ENCODE measurements at places on chromosomes 6 and 20.

DNA sequence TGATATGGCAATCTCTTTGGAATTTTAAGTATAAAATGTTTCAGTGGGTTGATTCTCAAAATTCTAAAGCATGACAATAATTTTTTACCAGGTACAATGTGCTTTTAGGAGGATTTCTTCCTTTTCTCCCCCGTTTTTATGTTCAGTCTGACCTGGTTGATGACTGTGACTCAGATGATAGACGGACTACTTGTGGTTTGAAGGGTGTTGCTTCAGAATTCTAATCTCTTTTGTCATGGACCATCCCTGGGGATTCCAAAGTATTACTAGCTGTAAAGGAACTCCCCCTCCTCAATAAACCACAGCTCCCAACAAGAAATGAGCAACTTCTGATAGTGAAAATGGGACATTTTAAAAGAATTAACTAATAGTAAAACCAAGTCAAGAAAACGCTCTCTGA is 34.9 kb upstream of the TNFAIP3 start:
- no peak for DNase-seq

DNA sequence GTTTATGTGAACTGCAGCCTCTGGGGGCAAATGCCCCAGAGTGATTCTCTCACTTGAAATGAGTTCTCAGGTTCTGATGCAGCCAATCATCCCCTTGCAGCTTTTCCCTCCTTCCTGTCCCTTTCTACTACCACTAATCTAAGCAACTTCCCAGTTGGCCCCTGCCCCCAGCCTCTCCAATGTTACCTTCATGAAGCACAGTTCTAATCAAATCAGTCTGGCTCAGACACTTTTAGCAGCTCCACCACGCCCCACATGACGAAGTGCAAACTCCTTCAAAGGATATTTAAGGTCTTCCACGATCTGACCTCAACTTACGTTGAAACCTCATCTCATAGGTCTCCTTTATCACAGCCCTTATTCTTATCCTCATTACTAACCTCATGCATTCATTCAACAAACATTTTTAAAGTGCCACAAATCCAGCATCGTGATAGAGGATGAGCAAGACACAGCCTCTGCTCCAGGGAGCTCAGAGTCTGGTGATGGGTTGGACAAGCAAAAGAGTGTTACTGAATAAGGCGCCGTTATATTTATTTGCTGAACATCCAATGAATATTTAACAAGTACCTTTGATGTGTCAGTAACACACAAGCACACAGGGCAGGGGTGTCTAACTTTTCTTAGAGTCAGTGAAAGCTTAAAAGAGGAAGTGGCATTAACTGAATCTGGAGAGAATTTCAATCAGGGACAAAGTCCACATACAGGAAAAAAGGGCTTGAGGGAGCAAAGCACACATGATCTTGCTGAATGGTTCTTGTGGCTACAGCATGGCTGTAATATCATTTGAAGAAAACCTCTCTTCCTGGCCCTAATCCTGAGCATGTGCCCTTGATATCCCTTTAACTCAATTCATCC is 20.4 kb upstream of the DTNBP1 start:
- no peak for DNase-seq

- no peak for DNase-seq
These were observed 45.7 kb upstream of the PBOV1 start for GRCh38 chr6:138263963-138264362.

- DNase-seq, result no peak
These were observed 43.0 kb downstream of the PRPH2 start for GRCh38 chr6:42679358-42679757.

- DNase-seq, result no peak
These were observed 36.3 kb upstream of the ZFAND3 start for GRCh38 chr6:37783025-37783855.

DNA sequence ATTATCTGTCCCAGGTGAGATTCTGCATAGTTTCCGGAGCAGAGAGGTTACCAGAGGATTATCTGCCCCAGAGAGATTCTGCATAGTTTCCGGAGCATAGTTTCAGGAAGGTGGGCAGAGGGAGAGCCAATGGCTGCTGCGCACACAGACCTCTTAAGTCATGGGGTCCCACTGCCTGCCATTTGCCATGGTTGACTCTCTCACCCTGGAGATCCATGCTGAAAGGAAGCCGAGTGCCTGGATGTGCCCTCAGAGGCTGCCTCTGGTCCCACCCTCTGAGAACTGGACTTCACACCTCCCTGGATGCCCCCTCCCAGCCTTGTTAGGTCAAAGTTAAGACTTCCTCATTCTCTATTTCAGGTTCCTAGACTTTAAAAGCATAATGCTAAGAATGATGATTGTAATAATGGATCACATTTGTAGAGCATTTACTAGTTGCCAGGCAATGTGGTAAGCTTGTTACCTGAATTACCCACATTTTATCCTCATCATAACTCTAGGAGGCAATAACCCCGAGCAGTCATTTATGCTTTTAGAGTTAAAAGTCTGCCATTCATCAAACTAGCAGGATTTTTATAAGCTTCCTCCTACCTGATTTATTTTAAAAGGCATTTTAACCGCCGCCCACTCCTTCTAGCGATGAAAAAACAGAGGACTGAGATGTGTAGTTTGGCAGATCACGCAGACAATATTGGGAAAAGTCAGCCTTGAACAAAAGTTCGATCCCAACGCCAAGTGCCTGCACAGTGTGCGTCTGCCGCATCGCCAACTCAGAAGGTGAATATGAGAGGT is 11.9 kb downstream of the SERPINB9 start:
- no peak for DNase-seq

DNA sequence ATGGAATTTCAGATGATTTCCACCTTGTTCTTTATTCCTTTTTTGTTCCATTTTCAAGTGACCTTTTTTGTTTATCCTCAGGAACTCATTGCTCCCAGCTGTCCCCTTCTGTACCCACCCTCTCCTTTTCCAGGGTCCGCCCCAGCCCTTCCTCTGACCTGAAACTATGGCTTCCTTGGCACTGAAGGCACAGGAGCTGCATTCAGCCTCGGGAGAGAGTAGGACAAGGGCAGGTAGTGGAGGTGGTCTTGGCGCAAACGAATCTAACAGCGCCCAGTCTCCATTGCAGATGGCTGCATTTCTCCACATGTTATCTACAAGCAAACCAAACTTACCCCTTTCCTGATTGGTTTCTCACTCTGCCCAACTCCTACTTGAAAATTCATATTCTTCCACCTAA is 8.8 kb upstream of the ULBP2 start:
- DNase-seq, result no peak

GRCh38 chr6:121335087-121336008 is 1.1 kb upstream of the TBC1D32 start:
- DNase-seq, result no peak
